Activated T-cell treated with anti-CD3 and anti-CD28 coated beads, Interleukin-2, amount 50 U/mL, for 72 hours (primary cell): ENCODE measurements at places on chromosomes 1 and 21. TPM values are rescaled to one million over a fixed set of nuclear protein-coding genes. Genes with fewer than 3 reads are reported as not detected.

DNA sequence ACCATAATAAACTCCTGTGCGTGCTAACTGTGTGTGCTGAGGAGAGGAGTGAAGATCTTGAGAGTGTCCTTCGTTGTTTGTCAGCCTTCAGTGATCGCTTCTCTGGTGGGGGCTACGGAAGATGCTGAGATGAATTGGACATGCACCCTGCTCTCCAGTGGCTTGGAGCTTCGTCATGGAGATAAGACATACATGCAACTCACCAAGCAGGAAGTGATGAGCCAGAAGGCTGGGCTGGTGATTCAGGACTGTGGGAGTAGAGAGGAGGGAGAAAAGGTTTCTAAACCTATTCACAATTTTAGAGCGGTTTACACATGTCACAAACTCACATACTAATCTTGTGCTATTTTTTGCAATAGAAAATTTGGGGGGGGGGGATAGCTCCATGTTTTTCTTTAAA is 128.9 kb upstream of the ADAR start:
- DNase-seq: peak; percentile 74

GRCh38 chr1:8431019-8431418 is 113.1 kb downstream of the SLC45A1 start:
- no peak for DNase-seq

DNA sequence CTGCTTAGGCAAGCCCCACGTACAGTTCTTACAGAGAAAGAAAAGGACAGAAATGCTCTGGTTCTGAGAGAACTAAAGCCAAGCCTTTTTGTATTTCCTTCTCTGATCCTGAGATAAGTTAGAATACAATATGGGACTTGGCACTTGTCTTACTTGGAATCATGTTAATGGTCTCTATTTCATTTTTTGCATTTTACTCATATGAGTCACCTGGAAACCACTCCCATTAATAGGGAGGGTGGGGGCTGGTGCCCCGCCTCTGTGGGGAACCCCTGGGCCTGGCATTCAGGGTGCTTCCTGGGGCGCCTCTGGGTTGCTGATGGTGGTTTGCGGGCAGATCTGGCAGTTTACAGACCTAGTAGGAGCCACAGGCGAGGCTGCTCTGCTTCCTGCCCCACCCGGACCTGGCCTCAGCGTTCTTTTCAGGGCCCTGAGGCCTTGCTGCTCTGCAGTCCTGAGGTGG is 26.7 kb downstream of the TSPAN2 start:
- peak; percentile 86 for DNase-seq

- DNase-seq: no peak
Observed at GRCh38 chr1:114719424-114719787, 2.8 kb upstream of the NRAS start.

DNA sequence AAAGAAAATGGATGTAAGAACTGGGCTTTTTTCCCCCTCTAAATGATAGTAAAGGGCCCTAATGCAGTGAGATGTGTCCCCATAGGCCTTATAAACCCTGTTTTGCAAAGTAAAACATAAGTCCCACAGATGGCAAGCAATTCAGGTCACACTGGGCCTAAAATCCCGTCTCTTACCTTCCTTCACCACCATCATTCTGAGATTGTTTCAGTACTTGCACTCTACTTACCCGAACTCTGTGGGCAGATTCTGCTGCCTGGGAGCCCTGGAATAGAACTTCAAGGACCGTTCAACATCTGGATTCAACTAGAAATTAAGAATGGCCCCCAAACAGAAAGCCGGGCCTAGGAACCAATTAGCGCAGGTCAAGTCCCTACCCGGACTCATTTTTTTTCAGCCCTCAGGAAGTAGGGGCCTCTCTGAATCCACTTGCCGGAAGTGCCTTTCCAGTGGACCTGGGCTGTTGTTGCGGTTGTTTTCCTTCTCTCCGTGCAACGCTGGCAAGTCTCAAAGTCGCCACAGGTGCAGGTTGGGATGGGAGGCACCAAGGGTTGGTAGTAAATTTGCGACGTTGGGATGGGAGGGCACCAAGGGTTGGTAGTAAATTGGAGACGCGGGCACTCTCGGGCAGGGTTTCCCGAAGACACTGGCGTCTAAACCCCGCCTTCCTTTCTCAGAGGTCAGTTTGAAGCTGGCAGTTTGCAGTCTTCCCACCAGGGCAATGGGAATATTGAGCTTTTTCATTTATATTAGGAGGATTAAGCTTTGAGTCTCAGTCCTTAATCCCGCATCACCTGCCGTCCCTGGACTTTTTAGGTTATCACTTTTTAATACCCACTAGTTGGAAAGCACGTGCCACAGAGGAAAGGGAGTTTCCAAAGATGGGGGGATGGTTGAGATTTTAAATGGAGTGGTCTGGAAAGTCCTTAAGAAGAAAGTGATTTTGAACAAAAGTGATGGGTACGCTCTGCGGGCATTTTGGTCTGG is at the start of gene TMEM69:
TMEM69 (plus strand) TSS at position 428 of the 987 bp plus-strand sequence. CDS start 2,888 bp downstream, outside the sequence.
- peak; percentile 78 for DNase-seq

- DNase-seq: no peak
Observed at GRCh38 chr1:53833393-53833792, 4.7 kb downstream of the NDC1 start.

GRCh38 chr1:27811741-27812500 is 18.7 kb upstream of the PPP1R8 start:
- no peak for DNase-seq

DNA sequence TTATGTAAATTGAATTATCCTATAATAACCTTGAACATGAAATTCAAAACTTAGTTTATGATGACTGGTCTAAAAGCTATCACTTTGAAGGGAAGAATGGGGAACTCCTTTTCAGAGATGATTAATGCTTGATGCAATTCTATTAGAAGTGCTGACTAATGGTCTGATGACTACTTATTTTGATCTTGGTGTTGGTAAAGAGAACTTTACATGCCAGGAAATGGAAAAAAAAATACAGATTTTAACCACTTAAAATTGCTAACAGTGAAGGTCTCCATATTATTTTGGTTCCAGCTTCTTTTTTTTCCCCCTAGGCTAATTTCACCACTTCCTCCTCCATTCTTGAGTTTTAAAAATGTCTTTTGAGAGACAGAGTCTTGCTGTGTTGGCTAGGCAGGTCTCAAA is 22.9 kb downstream of the S1PR1 start:
- no peak for DNase-seq

GRCh38 chr1:3069491-3070308 is 697 bp downstream of the PRDM16 start:
- peak; percentile 18 for DNase-seq

DNA sequence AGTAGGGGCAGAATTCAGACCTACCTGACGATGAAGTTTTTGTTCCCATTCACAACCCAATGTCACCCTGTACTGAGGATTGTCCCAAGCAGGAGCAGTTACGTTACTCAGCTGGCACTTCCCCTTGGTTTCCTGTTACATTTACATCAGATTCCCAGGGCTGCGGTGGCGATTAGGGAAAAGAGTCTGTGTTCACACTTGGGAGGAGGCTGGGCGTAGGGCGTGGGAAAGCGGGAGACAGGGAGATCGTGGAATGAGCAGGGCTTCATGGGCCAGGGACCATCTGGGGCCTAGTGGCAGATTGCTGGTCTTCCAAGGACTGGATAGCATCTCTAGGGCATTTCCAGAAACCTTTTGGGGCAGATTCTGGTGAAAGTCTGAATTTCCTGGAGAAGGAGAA is 39.0 kb downstream of the TBX19 start:
- DNase-seq: no peak

DNA sequence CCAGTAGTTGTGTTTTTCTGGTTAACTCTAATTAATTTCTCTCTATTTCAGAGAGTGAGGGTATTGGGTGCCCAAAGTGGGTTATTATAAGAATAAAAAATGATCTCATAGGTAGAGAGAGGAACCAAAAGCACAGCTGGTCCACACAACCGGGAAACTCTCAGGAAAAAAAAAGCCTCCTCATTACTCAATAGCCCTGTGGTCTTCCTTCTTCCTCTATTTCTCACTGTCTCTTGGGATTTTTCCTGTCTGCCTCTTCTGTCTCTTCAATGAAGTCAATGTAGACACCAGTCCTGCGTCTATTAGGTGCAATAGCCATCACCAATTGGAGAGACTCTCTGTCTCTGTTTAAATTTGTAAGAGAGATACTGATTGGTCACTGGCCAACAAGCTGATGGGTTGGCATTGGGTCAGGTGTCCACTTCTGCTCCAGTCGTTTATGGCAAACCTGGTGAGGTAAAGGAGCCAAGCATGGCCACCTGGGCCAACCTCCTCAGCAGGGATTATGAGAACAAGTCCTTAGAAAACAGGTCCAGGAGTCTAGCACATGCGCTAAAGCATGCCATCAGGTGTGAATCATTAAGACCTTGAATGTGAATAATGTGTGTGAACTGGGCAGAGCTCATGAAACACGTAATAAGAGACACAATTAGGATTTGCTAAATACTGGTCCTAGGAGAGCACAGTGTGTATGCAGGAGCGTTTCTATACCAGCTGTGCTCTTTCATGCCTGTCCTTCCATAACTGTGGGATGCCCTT is 443.0 kb upstream of the RUNX1 start:
- DNase-seq: no peak

DNA sequence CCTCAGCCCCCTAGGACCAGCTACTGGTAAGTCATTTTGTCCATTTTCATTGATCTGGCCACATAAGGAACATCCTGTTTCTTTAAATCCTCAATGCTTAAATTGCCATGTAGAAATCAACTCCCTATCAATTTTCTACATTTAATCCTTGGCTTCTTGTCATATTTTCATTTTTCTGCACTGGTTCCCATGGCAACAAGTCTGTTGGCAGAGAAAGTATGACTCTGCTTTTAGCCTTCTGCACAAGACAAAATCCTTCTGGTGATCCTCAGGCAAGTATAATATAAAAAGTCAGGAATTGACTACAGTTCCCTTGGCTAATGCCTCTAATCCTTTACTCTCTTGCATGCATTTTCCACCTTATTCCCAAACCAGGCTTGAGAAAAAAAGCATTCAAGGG is 65.0 kb downstream of the LRRC40 start:
- no peak for DNase-seq

DNA sequence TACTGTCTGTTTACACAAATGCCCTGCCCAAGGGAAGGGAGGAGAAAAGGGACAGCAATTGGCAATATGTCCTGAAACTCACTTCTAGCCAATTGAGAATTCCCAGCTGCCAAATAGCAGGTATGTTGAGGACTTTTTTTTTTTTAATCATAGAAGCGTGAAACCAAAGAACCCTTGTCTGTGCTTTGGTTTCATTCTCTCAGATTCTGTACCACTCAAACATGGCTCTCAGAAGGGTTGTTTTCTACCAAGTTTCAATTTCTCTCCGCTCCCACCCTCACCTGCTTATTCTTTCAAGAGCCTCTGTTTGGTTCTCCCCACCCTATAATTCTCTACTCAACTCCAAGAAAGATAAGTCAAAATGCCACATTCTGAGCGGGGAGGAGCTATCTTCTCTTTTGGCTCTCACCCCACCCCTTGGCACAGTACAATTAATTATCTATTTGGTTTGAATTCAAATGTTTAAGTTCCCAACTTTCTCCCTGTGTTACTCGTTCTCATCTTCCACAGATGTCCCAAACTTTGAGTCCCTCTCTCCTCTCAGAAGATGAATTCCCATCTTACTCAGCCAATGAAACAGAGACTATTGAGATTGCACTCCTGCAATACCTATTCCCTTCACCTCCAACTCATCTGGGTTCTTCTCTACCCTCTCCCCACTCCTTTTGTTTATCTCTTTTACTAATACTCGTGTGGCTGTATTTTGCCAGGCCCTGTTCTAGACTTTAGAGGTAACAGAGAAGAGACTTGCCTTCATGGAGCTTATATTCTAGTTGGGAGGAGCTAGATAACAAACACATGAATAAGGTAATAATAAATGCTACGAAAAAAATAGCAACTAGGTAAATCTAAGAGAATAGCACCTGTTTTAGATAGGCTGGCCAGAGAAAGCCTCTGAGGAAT is 3.9 kb upstream of the TP53BP2 start:
- DNase-seq: no peak

DNA sequence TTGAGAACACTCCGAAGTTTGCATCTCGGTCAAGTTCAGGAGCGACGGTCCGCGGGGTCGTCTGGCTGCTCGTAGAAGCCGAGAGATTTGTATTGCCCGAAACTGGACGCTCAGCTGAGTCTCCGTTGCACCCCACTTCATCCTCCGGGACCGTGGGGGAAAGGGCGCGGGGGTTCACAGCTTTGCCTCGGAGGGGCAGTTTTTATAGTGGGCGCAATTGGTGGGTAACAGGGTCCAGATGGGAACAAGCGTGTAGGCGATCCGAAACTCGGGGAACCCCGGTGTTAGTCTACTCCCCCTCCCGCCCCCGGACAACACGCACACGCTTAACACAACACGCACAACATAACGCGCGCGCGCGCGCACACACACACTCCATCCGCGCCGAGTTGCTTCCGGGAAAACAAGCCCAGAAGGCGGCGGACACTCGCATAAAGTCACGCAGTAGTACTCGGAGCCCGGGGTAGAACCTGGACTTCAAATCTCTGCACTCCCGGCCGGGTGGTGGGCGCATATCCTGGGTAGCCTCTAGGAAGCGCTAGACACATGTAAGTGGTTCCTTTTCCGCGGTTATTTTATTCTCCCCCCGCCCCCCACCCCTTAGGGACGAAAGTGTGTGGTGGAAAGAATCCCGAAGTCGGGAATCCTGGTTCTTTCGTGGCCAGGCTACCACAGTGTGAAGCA is 1.1 kb upstream of the JUN start:
- peak; percentile 84 for DNase-seq

DNA sequence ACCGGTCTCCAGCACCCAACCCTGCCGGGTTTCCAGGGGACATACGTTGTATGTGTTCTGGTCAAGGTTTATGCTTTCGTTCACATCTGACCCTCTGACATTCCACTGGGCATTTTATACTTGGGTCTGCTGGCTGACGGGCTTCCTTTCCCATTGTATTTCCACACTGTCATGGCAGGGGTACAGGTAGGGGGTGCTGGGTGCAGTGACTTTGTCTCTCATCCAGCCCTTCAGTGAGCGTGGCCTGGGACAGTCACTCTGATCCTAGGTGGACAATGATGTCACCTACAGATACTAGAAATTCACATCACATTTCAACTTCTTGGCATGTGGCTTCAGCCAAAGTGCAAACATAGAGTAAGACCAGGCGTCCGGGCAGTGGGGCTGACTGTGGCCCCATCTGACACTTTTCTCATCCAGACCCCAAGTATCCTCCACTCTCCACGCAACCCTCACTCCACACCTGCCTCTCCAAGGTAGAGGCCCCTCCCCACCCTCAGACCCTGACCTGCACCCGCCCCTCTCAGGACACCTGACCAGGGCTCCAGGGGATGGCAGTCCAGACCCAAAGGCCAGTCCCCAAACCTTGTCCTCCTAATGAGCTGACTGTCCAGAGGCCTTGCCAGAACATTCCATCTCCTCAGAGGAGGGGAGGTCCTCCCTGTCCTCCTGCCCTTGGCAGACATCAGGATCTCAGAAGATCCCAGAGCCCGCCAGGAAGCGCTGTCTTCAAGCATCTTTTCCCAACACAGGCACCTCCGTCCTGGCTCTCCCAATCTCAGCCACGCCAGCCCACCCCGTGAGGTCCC is 743 bp upstream of the KRTAP10-10 start:
- no peak for DNase-seq

- no peak for DNase-seq
Observed at GRCh38 chr1:241495741-241496140, 23.8 kb downstream of the FH start.

Gene KLF17
- total RNA-seq: not detected

Gene KCNT2
- not detected for total RNA-seq

Gene ZNF281
- 15.6 TPM for total RNA-seq

Gene GPR37L1
- not detected for total RNA-seq
